Adipocyte (in vitro differentiated cells): ENCODE measurements at places on chromosomes 13 and 19.
A peak's percentile ranks its signal among the peaks of the same experiment; 100 is the strongest.

DNA sequence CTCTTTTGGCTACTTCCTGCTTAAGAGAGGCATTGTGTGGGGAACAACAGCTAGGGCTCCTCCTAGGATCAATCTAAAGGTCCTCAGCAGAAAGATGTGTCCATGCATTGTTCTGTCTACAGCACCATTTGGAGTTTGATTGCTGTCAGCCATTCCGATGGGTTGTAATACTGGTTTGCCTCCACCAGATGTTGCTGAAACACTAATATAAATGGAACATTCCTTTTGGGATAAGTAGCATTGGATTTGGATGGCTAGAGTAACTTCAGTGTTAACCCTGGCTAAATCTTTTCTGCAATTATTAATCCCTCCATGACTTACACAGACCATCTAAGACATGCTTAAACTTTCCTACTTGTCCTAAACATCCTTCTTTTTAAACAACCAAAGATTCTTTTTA lies 104.2 kb downstream of the TDRD3 start:
- DNase-seq = no peak

GRCh38 chr19:9741476-9742171 lies 26.9 kb downstream of the ZNF846 start:
- DNase-seq = no peak

DNA sequence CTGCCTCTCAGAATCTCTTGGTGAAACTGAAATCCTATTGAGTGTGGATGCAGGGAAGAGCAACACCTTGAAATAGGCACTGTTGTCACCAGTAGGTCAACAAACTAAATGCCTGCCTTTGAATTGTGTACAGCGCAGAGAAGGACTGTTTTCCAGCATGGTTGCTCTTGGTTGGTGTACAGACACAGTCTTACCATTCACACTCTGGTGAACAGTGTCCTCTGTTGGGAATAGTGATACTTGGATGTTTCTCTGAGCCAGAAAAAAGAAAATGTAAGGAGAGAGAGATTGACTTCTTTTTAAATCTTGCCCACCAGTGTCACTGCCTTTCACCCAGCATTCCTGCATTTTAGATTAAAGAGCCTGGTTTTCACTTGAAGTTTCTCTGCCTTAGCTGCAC lies 179.7 kb downstream of the STK24 start:
- peak; percentile 45 for DNase-seq

- peak; percentile 66 for DNase-seq
Measured at GRCh38 chr19:584240-585001, 5.3 kb upstream of the HCN2 start.

- DNase-seq = no peak
Measured at GRCh38 chr13:37978680-37979079, 109.1 kb upstream of the TRPC4 start.

DNA sequence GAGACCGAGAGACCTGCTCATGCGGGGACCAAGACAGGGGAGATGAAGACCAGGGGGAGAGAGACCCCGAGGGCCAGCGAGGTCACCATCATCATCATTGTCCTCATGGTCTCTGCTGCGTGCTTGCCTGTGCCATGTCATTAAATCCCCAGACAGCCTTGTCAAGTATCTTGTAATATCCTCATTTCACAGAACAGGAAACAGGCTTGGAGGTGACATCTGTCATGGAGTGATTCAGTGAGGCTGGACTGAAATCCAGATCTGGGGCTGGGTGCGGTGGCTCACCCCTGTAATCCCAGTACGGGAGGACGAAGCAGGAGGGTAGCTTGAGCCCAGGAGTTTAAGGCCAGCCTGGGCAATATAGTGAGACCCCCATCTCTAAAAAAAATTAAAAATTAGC lies 5.9 kb upstream of the NANOS2 start:
- no peak for DNase-seq
